ENCODE measurements at places on chromosomes 2 and 18.

DNA sequence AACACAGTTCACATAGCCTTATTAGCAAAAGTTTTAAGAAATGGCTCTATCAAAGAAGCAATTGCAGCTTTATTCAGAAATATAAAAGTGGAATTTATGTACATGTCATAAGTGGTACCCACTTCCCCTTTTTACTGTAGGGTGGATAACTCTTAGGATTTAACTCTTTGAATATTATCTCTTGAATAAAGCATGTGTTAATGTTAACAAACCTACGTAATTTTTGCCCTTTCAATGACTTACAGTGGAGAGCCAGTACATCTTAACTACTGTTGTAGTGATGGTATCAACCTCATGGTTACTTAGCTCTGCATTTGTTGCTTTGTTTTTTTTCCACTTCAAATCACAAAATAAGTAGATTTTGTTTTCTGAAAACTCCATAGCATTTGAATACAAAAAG lies 8.8 kb downstream of the NABP1 start:
- no peak for DNase-seq

- no peak for DNase-seq
These were observed 57.0 kb downstream of the ICOS start for GRCh38 chr2:203993560-203993959.

DNA sequence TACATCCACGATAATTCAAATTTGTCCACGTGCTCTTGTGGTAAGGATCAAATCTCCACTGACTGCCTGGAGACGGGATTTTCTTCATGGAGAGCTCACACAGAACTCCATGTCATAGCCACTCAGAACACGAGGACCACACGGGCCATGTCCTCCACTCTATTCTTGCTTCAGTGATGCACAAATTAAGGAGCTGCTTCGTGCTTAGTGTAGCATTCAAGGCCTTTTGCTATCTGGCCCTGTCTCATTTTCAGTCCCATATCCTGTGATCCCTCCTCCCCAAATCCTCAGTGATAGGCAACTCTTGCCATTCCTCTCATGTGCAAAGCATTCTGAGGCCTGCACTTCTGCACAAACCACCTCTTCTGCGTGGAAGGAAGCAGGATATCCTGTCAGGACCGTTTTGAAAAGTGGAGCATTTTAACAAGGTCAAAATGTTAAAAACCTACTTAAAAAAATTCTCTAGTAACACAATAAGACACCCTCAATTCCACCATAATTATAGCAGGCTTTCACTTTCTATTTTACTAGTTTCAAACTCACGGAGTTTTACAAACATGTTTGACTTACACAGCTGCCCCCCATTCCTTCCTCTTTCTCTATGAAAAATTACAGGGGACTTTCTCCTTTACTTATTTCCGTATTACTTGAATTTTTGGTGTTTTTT lies 35.2 kb downstream of the ST3GAL5 start:
- no peak for DNase-seq

DNA sequence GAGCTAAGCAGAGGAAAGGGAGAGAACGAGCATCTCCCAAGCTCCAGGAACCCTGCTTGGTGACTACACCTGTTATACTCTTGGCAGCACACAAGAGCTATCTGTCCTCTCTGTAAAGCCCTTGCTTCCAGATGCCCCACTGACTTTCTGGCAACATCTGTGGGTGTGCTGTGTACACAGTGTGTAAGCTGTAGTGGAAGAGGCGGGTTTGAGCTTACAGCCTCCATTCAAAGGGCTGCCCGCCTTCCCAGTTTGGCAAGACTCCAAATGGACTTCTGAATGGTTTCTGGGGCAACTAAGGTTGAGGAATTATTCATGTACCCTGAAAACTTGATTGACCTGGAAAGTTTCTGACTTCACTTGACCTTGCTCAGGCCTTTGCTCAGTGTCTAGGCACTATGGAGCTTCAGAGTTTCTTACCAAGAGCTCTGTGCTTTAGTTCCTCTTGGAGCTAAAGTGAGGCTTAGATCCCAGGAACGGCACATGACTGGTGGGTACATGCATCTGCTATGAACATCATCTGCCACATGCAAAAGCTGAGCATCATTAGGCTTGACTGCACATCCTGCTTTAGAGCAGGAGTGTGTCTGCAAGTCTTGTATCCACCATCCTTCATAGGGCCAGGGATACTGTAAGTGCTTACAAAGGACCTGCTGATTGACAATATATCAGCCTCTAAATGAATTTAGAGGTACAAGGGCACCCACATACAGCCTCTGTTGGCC lies 290.9 kb upstream of the SIX2 start:
- peak; percentile 89 for DNase-seq

- DNase-seq: no peak
These were observed 98.1 kb downstream of the CRIM1 start for GRCh38 chr2:36453652-36454051.

GRCh38 chr18:61471541-61471940 lies 138.3 kb downstream of the CDH20 start:
- no peak for DNase-seq

DNA sequence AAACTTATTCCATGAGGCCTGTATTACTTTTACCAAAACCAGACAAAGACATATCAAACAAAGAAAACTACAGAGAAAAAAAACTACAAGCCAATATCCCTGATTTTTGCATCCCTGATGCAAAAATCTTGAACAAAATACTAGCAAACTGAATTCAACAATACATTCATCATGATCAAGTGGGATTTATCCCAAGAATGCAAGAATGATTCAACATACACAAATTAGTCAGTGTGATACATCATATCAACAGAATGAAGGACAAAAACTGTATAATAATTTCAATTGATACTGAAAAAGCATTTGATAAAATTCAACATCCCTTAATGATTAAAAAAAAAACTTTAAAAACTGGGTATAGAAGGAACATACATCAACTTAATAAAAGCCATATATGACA lies 106.8 kb downstream of the SLC39A10 start:
- no peak for DNase-seq

DNA sequence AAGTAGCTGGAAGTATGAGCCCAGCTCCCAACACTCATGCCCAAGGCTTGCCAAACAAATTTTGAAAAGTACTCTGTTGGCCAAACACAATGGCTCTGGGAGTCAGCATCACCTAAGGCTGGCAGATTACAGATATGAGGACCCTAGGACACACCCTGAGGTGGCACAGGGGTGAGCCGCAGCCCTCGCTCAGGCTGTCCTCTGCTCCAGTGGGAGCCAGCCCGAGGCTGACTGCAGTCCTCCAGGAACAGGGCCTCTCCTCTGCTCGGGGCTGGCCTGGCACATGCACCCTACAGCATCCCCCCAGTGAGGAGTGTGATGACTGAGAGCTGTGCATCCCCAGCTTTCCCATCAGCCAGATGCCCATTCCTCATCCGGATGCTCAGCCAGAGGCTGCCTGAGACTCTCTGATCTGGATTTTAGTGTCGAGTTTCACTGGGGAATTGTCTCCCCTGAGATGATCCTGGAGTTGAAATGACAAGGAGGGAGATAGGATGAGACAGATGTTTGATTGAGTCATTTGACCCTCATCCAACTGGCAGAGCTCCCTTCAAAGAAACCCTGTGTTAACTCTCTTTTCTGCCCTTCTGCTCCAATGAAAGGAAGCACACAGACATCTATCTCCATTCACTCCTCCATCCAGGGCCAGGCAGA lies 269.3 kb upstream of the NCKAP5 start:
- no peak for DNase-seq

- DNase-seq: no peak
These were observed 100.9 kb upstream of the SPHKAP start for GRCh38 chr2:228282376-228282775.

DNA sequence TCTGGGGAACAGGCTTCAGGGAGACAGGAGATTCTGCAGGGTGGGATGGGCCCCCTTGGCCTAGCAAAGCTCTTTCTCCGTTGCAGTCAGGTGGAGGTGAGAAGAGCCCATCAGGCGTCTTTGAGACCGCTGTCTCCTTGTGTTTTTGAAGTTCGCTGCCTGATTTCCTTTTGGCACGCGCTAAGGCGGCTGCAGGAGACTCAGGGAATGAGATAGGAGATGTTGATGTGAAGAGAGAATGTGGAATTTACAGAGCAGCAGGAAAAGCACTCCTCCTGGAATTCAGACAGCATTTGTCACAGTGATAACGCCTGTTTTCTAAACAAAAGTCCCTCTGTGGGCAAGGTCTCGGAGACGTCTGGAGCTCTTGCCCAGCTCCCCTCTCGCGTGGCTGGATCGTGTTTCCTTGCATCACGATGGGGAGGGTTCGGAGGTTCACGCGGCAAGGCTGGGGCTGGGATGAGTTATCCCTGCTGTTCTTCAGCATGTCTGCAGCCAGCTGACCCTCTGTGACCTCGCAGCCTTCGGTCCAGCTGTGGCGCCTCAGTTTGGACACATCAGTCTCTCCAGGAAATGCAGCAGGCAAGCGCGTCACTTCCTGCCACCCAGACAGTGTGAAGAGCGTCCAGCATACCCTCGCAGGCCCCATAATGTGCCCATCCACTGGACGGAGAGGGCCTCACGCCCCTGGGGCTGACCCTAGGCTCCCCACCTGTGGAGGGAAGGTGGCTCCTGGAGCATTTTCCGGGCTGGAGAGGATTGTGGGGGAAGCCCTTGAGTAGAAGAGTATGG lies 30.2 kb downstream of the GLI2 start:
- DNase-seq: no peak

GRCh38 chr18:21703241-21703820 lies 1.2 kb downstream of the ABHD3 start:
- peak; percentile 39 for DNase-seq

GRCh38 chr2:154952346-154952980 lies 254.0 kb downstream of the KCNJ3 start:
- DNase-seq: no peak

DNA sequence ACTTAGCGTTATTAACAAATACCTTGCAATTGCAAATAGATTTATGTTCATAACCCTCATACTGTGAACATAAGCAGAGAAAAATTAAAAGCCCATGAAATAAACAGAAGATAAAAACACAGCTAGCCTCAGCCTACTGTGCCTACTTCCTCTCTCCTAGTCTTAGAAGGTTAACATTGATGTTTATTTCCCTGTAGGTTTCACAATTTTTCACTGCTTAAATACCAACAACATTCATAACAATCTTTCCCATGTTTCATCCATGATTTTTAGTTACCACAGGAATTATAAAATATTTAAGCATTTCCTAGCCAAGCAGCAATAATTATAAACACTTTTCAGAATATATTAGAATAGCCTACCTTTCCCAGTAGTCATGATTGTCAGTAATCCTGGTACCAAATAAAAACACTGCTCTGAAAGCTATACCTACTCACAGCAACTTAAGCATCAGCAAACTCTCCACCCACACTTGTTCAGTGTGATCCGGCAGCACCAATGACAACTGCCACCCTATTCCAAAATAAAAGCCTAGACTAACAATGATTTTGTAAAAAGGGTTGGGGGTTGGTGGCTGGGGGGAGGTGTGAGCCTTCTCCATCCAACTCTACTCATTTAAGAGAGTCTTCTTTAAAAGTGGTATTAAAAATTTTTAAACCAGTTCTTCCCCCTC lies 40.6 kb upstream of the RNU4ATAC start:
- peak; percentile 38 for DNase-seq

DNA sequence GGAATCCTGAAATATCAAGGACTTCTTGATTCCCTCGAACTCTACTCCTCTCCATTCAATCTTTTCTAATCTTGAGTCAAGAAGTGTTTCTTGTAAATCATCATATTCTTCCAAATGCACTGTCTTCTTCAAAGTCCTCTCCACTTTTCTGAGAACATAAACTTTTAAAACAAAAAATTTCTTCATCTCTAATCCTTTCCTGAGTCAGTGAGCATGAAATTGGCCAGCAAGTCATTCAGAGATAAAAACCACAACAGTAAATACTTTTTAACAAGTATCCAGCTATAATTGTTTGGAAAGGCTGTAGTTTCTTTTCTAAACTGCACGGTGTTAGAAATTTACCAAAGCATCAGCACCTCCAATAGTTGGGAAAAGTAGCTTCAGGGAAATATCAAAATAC lies 312.6 kb upstream of the GALNT5 start:
- DNase-seq: no peak

DNA sequence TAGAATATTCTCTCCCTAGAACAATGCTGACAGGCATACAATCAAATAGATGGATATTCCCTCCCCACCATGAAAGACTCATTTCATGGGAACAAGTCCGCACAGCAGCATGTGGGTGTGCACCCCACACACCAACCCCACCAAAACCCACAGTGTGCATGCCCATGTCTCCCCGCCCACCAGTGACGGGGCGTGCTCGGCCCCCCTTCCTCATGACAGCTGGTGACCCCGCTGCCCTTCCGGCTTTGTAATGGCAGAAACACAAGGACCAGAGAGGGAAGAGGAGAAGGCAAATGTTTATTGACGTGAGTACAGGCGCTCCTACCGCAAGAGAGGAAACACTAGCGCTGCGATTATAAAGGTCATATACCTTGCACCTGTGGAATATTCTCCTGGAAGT lies 30.8 kb upstream of the ODC1 start:
- DNase-seq: no peak

- no peak for DNase-seq
These were observed 69.9 kb upstream of the KLF7 start for GRCh38 chr2:207235621-207236020.

- no peak for DNase-seq
These were observed 34.2 kb upstream of the LRRTM1 start for GRCh38 chr2:80338794-80339193.

DNA sequence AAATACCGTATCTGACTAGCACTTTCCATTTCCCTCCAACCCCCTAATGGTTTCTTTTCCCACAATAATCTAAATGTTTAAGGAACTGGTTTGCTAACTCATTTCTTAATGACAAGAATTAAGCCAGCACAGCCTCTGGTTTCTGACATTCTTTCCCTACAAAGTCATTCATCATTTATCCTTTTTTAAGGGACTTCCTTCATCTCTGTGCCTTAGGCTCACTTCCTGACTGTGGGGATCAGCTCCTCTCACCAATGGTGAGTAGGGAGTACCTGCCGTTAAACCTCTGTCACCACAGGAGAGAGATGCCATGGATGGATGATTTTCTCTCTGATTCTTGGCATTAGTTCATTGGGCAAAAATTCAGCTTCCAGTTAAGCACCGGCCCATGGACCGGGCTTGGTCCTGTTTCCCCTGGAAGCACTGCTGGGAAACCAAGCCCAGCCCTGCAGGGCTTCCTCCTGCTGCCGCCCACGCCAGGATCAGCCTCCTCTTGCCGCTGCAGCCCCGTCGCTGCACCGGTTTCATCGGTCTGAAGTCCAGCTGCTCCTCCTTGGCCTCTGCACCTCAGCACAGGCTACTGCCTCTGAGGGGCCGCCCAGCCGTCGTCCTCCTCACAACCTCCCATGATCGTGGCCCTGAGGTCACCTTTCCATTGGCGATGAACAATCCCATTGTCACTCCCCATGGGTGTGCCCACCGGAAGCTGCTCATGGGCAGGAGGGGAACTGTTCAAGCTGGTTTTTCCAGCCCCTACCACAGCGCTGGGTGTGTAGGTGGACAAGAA lies 64.0 kb upstream of the ZNF516 start:
- no peak for DNase-seq

DNA sequence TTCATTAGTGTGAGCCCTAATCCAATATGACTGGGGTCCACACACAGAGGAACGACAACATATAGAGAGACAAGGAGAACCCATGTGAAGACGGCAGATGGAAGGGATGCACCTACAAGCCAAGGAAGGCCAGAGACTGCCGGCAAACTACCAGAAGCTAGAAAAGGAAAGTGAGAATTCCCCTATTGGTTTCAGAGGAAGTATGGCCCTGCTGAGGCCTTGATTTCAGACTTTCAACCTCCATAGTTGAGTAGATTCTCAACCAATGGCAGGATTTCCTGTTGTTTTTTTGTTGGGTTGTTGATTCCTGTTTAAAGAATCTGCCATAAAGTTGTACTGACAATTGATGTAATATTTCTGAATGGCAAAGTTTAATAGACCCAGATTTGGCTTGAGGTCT lies 241.5 kb downstream of the SATB2 start:
- DNase-seq: no peak

- DNase-seq: peak; percentile 2
These were observed 33.0 kb downstream of the KCNIP3 start for GRCh38 chr2:95329891-95330793.
